ENCODE measurements at places on chromosomes 7 and 10.

- no peak for DNase-seq
Observed at GRCh38 chr7:38873433-38873832, 35.6 kb downstream of the VPS41 start.

- no peak for DNase-seq
Observed at GRCh38 chr7:153383781-153384180, 624.2 kb downstream of the ACTR3B start.

DNA sequence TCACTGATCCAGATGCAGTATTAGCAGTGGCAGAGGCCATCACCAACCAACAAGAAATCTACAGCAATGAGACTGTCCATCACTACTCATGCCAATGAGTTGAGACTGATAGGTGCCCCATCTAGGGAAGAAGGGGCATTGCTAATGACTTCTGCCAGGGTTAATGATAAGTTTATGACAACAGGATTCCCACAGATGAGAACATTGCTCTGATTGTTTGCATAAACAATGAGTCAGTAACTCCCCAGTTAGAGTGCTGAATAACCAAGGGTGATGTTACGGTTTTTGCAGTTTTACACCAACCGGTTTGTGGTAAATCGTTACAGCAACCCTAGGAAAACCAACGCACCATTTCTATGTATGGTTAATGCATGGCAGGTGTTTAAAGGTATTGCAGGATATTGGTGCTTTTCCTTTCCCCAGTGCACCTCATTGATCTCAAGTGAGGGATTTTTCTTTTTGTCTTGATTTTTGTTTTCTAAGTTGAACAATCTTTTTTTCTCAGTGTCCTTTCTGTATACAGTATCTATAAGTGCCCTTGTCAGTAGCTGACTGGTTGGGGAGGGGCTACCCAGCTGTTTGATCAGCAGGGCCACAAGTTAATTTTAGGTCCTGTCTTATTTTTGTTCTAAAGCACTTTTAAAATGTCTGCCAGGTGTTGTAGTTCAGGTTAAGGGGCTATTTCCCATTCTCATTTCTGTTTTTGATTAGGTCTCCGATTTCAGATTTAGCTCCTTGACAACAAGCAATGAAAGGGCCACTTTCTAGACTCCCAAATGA lies 3.9 kb upstream of the CSGALNACT2 start:
- no peak for DNase-seq

DNA sequence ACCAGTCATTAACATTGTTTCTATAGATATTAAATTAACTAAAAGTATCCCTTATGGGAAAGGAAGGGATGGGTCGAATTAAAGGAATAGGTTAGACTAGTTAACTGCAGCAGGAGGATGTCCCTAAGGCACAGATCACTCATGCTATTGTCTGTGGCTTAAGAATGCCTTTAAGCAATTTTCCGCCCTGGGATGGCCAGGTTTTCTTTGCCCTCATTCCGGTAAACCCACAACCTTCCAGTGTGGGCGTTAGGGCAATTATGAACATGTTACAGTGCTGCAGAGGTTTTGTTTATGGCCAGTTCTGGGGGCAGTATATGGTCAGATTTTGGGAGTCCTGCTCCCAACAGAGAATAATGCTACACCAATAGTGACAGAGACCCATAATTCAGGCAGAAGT lies 139.3 kb upstream of the CDK13 start:
- no peak for DNase-seq

DNA sequence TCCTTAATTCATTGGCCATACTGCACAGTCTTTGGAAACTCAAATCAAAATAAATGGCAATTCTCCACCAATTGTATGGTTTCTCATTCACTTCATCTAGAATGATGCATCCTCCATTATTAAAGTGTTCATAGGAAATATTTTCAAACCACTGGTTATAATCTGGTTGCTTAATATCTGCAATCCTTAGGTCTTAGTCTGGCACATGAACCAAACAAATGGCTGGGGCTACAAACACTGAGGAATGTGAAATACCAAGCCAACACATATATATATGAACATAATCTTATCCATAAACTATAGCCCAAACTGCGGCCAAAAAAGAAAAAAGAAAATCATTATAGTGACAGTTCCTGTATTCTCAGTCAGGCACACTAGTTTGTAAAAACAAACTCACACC lies 5.7 kb upstream of the MSS51 start:
- no peak for DNase-seq

- peak; percentile 84 for DNase-seq
Observed at GRCh38 chr7:32204361-32205018, 134.3 kb upstream of the PDE1C start.

DNA sequence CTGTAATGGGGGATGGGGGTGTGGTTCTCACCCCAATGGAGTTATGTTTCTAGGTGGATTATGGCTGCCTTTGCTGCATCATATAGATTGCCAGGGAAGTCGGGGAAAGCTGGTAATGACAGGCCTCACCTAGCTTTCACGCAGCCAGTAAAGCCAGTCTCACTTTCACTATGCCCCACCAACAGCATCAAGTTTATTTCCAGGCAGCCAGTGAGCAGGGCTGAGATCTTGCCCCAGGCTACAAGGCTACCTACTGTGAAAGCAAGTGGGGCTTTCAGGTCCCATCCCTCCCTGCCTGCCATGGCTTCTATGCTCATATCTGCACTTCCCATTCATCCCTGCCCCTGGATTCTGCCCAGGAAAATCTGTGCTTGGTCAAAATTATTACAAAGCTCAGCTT lies 61.7 kb upstream of the NXPH1 start:
- no peak for DNase-seq

DNA sequence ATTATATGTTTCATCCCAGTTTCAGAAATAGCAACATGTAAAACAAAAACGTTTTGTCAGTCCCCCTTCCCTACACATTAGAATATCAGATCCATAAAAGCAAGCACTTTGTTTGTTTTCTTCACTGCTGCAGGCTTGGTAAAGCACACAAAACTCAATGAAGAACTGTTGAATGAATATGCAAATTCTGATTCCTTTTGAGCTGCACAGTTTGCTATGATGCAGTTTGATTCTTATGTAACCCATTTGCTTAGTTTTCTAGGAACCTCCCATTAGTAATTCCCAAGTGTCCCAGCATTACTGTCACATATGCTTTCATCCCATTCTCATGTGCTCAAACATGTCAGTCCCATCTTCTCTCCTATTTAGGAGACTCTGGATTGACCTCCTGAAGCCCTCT lies 26.1 kb upstream of the CHCHD3 start:
- no peak for DNase-seq

GRCh38 chr10:25561758-25562157 lies 372.3 kb upstream of the MYO3A start:
- DNase-seq = no peak

- no peak for DNase-seq
Observed at GRCh38 chr10:132988988-132989387, 46.6 kb upstream of the CFAP46 start.

DNA sequence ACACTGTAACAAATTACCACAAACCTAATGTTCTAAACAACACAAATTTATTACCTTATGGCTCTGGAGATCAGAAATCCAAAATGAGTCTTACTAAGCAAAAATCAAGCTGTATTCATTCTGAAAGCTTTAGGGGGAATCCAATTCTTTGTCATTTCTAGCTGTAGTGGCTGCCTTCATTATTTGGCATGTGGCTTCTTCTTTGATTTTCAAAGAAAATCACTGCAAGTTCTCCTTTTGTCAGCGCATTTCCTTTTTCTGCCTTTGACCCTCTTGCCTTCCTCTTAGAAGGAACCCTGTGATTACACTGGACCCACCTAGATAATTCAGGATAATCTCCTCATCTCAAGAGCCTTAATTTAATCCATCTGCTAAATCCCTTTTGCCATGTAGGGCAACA lies 36.9 kb downstream of the ZPBP start:
- DNase-seq = no peak

- DNase-seq = no peak
Observed at GRCh38 chr10:98916526-98917125, 319.0 kb downstream of the HPSE2 start.

DNA sequence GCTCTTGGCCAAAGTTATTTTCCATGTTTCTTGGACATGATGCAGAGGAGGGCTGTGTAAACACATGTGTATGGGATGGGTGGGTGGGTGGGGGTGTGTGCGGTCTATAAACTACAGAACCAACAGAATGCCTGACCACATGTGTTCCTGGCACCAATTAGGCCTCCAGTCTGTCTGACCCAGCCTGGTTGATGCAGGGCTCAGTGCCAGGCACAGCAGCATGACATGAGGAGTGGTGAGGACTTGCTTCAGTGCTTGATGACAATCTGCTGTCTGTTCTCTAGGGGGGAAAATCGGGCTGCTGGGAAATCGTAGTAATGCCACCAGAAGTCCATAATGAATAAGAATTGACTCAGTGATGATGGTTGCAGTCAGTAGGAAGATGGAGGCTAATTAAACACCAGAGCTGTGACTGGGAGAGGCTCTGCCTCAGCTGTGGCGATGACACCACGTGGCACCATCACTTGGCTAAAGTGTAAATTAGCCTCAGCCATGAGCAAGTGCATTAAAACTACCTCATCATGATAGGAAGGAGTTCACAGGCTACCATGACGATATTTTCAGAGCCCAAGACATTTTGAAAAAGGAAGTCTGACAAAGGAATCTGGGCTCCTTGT lies 260.1 kb upstream of the PODXL start:
- DNase-seq = peak; percentile 95

GRCh38 chr7:151940048-151940811 lies 16.0 kb upstream of the GALNTL5 start:
- DNase-seq = no peak

DNA sequence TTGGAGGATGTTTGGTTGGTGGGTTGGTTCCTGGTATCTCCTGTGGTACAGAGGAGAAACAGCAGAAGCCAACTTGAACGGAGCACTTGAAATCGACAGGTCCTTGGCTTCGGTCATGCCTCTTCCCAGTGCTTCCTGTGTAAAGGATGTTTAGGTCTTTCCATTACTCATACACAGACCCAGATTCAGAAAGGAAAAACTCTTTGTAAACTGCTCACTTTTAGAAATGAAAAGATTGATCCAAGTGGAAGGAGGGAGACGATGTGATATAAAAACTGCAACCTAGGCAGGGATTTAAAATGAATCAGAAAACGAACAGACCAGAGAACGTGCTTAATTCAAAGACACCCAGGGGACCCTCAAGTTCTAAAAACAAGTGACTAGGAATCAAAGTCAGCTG lies 338.4 kb downstream of the GALNT17 start:
- no peak for DNase-seq

DNA sequence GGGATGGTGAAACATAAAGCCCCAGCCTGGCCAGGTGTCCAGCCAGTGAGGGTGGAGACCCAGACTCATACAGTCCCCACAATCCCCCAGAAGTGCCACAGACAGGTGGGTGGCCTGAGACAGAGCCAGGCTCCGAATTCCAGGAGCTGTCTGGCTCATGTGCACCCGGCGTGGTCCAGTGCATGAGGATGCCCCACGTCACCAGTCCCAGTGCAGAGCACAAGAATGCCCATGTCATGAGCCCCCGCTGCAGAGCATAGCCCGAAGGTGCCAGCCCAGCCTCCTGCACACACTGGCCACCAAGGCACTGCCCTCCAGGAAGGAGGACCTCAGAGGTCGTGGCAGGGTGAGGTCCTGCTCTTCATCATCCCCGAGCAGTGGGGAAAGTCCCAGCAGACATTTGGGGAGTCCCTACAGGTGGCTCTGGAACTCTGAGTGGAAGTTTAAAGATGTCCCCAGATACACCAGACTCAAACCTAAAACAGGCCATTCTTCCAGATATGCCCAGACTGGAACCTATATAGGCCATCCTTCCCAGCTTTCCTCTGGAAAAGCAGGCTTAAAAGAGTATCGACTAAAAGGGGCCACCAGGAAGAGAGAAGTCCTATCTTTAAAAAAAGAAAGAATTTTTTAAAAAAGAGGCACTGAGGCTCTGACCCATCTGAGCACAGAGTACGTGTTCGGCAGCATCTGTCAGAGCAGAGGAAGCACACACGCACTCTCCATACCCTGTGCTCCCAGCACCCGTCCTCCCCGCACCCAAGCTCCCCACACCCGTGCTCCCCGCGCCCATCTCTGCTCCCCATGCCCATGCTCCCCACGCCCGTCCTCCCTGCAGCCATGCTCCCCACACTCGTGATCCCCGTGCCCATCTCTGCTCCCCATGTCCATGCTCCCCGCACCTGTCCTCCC lies 11.5 kb downstream of the DIP2C start:
- no peak for DNase-seq

- peak; percentile 21 for DNase-seq
Observed at GRCh38 chr7:103524042-103524907, 78.3 kb upstream of the SLC26A5 start.

DNA sequence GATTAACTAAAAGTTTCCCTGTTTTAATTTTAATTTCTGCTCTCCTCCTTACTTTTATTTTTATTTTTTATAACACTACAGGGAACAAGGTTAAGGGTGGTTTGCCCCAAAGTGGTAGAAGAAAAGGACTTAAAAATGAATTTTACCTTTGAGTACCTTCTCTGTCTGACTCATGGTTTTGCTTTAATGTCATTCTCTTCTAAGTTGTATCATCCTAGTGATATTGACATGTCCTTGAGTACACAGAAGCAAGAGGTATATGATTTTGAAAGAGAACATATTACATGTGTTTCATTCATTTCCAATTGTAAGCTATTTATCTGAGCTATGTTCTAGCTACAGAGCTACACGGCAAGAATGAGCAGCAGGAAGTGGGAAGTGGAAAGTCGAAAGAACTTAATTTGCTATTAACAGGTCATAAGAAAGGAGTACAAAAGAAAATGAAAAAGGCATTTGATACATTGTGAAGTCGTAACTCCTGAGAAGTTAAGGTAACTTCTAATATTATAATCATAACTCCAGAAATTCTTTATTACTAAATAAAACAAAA lies 112.5 kb downstream of the SEMA3A start:
- no peak for DNase-seq

DNA sequence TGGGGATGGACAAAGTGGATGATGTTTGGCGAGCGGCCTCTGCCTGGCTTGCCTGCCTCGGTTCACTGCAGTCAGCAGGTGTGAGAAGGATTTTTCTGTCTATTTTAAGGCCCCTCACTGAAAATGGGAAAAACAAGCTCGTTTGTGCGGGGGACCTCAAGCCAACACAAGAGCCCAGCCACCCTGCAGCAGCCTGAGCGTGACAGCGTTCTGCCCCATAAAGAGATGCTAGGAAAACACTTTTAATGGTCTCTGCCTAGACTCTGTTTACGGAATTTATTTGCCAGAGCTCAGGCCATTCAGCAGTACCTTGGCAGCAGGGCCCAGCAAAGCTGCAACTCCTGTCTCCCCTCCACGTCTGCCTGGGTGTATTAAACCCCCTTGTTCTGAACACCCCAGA lies 131.7 kb downstream of the GRK5 start:
- DNase-seq = no peak

- DNase-seq = no peak
Observed at GRCh38 chr10:75894761-75895160, 463.3 kb downstream of the LRMDA start.

GRCh38 chr10:101995451-101996063 lies 60.4 kb downstream of the ARMH3 start:
- no peak for DNase-seq

GRCh38 chr7:139647814-139648390 lies 124.4 kb downstream of the CLEC2L start:
- DNase-seq = no peak

GRCh38 chr10:37703833-37704382 lies 153.5 kb downstream of the ZNF248 start:
- DNase-seq = no peak

- no peak for DNase-seq
Observed at GRCh38 chr7:148014541-148014940, 576.0 kb upstream of the C7orf33 start.

GRCh38 chr7:81506609-81507008 lies 263.2 kb downstream of the HGF start:
- no peak for DNase-seq
